ELR (cell line): ENCODE measurements at places on chromosomes 7 and 10.
A peak's percentile ranks its signal among the peaks of the same experiment; 100 is the strongest.

DNA sequence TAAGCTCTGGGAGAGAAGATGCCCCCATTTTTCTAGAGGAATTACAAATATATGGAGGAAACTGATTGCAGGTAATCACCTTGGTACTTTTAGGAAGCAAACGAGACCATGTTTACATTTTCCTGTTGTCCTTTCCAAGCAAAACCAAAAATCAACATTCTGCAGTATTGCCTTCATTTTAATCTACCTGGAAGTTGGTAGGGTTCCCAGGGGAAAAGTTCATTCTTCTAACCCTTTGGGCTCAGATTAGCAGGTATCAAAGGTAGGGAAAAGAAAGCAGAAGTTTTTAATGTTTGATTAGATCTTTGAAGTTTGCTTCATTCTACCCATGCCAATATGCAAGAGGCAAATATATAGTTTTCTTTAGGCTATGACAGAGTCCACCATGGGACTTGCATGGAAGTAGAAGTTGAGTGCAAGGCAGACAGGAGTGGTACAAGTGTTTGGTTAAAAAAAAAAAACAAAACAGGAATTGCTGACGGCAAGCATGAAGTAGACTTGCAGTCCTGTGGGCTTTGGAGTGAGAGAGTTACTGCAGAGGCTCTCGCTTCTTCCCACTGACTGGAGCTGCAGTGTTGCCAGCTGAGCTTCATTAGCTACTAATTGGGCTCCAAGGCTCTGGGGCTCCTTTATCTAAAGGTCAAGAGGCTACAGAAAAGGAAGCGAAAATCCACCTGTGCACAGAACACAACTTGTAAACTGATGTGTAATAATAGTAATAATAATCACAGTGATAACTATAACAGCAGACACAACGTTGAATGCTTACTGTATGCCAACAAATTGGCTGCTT is 28.9 kb upstream of the ASAH2 start:
- DNase-seq = no peak

- DNase-seq = peak; percentile 99
Observed at GRCh38 chr10:126247446-126247975, 140.8 kb downstream of the ADAM12 start.

GRCh38 chr7:22635349-22635748 is 91.7 kb upstream of the IL6 start:
- DNase-seq = no peak

DNA sequence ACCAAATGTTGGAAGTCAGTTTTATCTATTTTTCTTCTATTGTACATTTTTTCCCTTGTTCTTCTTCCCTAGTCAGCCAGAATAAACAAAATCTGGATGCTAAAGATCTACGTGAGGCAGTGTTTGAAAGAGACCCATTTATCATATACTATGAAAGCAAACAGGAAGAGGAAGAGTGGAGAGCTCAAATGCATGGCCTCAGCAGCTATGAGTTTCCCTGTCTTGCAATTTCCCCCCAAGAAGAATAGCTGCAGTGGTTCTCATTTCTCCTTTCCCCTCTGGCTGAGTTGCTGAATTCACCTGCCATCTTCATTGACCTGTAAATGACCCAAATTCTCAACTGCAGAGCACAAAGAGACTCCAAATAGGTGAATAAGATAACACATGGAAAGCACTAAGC is 347.1 kb upstream of the NRP1 start:
- no peak for DNase-seq

- peak; percentile 47 for DNase-seq
Observed at GRCh38 chr10:30436191-30436611, 2.2 kb downstream of the MAP3K8 start.

DNA sequence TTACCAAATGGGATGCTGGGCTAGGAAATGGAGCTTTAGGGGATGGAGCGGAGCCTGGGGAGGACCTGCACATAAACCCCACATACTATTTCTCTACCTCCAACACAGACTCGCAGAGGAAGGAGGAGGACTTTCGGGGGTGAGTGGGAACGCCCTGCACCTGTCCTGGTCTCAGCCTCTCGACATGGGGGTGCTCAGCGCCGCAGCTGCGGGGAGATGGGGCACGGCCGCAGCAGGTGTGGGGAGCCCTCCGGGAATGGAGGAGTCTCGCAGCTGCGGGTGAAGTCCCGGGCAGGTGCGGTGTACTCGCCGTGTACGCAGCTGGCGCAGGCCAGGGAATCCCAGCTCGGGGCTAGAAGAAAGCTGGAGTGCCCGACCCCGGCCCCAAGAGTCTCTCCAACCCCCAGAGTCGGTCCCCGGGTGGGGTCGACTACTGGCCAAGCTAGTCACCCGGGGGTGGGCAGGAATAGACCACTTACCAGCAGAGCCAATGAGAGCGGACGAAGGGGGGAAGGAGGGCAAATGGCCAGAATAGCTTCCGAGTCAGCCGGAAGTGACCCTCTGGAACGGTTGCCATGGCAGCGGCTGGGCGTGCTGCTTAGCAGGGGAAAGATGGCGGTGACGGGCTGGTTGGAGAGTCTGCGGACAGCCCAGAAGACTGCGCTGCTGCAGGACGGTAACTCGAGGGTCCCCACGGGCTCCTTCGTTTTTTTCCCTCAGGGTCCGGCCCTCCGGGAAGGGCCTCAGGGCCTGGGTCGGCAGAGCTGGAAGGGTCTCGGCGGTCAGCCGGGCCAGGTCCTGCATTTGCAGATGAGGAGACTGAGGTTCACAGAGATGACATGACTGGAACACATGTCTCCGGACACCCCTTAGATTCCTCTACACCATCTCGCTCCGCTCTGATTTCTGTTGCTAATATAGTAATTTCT is at the start of the genes DPCD and POLL:
Gene DPCD (plus strand): TSS at position 597 of the 929 bp plus-strand sequence. CDS start 16 bp downstream, at position 613.
Gene POLL (minus strand): TSS at position 533 of the 929 bp plus-strand sequence. CDS start 897 bp downstream, outside the sequence.
- DNase-seq = peak; percentile 97

DNA sequence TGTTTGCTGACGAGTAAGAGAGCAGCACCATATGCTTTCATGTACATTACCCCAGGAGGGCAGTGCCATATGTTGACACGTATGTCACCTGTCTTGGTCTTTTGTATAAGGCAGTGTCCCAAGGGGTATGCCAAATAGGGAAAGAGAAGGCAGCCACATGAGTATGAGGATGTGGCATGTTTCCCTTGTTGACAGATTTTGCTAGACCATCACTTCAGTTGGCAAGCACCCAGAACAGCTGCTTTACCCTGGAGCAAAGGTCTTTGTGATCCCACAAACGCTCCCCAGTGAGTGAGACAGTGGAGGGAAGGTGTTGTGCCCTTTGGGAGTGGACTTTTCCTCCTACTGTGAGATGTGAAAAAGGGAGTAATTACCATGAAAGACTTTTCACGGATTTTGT is 350.1 kb downstream of the ETV1 start:
- no peak for DNase-seq

- peak; percentile 10 for DNase-seq
Observed at GRCh38 chr7:138449580-138449979, 10.5 kb upstream of the TRIM24 start.

DNA sequence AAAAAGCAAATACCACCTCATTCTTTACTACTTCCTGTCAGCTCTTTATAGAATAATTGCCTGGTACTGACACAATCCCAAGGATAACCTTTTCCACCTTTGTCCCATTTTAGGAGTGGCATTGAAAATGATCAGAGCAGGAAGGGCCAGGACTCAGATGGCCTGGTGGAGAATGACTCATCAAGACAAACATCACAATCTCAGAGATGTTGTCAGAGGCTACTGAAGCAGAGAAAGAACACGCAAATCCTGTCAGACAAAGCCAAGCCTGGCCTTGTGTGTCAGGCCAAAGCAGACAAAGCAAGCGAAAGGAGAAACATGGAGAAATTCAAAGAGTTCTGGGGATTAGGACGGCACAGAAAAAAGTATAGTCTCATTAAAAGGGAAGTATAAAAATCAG is 40.9 kb downstream of the NSUN6 start:
- peak; percentile 71 for DNase-seq

DNA sequence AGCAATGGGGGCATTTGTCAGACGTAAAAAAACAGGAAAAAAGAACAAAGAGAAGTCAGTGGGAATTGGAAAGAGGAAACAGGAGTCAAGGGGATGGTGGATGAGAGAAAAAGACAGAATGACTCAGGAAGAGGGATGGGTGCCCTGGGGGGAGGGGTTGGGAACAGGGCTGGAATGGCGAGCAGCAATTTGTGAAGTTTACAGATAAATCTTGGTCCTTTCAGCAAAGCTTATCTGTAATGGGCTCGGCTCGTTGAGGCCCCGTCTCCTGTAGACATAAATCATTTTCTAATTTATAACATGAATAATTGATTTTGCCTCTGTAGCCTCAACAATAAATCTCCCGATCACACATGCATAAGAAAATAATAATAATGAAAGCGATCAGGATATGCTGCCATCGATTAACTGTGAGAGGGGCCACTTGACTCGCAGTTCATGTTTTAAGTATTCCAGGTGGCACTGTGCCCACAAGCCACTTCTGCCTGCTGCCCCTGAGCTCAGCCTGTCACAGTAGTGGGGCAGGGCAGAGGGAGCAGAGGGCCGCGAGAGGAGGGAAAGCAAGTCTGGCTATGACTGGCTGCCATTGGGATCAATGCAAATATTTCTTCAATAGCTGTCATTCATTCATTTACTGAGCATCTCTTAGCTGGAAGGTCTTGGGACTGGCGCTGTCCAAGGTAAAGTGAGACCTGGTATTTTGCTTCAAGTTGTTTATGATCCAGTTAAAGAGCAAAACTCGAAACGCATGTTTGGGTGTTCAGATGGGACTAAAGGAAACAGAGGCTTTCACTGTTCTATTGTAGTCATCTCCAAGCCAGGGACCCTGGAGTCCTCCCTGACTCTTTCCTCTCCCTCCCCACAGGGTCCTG is 47.4 kb upstream of the R3HCC1L start:
- peak; percentile 6 for DNase-seq

GRCh38 chr10:78511324-78512204 is 477.9 kb downstream of the RPS24 start:
- DNase-seq = no peak

DNA sequence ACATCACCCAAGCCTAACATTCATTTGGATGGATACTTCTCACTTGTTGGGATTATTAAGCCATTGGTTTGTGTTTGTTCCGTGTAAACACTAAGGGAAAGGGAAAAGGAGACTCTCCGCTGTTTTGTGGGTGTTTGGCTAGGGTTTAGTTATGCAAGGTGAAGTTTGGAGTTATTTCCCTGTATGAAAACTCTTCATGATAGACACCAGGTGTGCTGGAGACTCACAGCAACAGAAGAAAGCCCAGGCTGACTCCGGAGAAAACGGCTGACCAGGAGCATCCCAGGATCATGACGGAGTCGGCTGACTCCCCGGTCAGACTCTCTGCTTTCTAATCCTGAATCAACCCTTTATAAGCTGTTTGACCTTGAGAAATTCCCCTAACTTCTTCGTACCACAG is 94.1 kb upstream of the KLF6 start:
- DNase-seq = no peak

GRCh38 chr7:112779667-112780066 is 10.5 kb downstream of the TMEM168 start:
- peak; percentile 26 for DNase-seq

GRCh38 chr7:139299296-139299695 is 41.8 kb upstream of the FMC1 start:
- DNase-seq = no peak

GRCh38 chr7:155001756-155002410 is 1.0 kb downstream of the PAXIP1 start:
- DNase-seq = peak; percentile 16

GRCh38 chr10:99533496-99534449 is 1.0 kb downstream of the NKX2-3 start:
- DNase-seq = no peak

GRCh38 chr10:45354261-45354660 is 19.8 kb upstream of the ALOX5 start:
- DNase-seq = peak; percentile 61

DNA sequence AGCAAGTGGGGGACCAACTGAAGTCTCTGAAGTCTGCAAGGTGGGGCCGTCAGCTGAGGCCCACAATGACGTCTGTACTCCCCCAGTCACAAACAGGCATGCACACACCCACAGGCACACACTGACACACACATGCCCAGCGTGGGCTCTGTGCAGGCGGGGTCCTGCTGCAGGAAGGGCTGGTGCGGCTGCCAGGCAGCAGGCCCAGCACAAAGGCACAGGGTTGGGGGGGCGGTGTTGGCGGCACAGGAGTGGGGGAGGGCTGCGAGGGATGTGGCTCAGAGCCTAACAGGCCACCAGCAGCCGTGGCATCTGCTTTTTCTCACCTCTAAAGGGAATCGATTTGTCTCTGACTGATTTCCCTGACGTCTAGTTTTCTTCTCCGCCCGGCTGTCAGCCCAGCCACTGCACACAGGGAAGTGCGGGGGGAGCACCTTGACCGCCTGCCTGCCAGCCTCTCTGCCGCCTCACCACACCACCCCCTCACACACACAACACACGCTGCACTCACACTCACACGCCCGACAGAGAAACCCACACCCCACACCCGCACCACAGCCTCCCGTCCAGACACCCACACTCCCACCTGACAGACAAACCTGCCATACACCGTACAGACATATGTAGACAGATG is 43.5 kb upstream of the ZMIZ1 start:
- no peak for DNase-seq

- no peak for DNase-seq
Observed at GRCh38 chr7:133971625-133972024, 155.5 kb upstream of the LRGUK start.
